ENCODE measurements at places on chromosomes 7 and 10. TPM values are rescaled to one million over a fixed set of nuclear protein-coding genes. Genes with fewer than 3 reads are reported as not detected.

ZNF862 gene
- total RNA-seq = 21.3 TPM

FIS1 gene
- 101 TPM for total RNA-seq

CASD1 gene
- total RNA-seq = 10.8 TPM

TEX36 gene
- not detected for total RNA-seq

HPSE2 gene
- total RNA-seq = not detected

PDSS1 gene
- total RNA-seq = 3.6 TPM

DIP2C gene
- 40.9 TPM for total RNA-seq

WASL gene
- total RNA-seq = 15.6 TPM

Data from smooth muscle cell of the pulmonary artery (primary cell).